ENCODE measurements at places on chromosomes 2 and 18.

GRCh38 chr2:125364192-125364983 lies 1291.6 kb upstream of the GYPC start:
- DNase-seq, result no peak

DNA sequence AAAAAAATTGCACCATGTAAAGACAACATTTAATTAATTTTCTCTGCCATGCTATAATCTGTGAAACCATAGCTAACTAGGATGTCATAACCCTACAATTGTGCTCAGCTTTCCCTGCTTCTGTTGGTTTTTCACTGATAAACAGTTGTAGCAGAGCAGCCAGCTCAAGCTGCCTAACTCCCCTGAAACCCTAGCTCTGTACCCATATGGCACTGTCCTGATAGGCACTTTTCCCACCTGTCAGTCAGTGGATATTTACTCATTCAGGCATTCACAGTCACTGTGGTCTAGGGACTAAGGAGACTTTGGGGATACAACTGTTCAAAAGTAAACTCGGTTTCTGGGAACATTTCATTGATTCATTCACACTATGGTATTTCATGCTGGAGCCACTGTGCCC lies 407.0 kb downstream of the DSEL start:
- DNase-seq, result no peak

DNA sequence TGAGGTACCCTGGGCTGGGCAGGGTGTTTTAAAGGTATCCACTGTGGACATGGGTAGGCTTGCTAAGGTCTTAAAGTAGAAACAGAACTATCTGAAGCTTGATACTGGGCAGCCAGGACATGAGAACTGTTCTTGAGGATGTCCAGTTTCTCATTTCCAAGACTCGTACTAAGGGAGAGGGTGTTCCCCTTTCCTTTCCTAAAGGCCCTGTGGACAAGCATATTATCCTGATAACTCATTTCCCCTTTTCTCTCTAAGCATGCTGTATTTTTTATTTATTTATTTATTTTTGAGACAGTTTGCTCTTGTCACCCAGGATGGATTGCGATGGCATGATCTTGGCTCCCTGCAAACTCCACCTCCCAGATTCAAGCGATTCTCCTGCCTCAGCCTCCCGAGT lies 273.6 kb downstream of the PRKCE start:
- no peak for DNase-seq

DNA sequence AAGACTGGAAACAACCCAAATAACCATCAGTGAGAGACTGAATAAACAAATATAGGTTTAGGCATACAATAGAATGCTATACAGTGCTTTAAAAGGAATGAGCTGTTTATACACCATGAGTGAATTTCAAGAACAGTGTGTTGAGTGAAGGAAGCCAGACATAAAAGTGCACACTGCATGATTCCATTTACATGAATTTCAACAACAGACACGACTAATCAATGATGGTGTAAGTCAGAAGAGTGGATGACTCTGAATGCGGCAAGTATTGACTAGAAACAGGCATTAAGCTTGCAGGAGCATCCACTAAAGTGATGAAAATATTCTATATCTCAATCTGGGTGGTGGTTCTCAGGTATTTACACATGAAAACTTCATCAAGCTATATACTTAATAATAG lies 142.7 kb upstream of the SLC39A10 start:
- DNase-seq, result no peak

- no peak for DNase-seq
These were observed 129.2 kb downstream of the MYCN start for GRCh38 chr2:16069663-16069932.

- no peak for DNase-seq
These were observed 19.2 kb upstream of the PKDCC start for GRCh38 chr2:42028571-42029148.

GRCh38 chr2:150802635-150803034 lies 315.2 kb upstream of the RND3 start:
- DNase-seq, result no peak

DNA sequence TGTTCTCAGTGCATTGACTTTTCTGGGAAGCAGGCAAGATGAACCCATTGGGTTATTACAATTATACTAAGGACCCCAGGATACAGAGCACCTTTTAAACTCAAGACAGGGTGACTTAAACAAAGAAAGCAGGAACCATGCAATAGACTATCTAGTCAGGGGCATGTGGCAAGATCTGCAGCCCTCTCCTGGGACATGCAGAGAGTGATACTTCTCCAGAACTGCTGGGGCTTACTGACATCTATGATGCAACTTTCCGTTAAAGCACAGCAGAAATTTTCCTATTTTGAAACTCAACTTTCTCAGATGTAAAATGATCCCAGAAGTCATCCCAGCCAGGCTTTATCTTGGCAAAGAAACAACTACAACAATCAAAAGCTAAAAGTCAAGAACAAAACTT lies 162.2 kb upstream of the HNMT start:
- DNase-seq, result no peak

- no peak for DNase-seq
These were observed 86.4 kb upstream of the SLC35G4 start for GRCh38 chr18:11522992-11523391.

DNA sequence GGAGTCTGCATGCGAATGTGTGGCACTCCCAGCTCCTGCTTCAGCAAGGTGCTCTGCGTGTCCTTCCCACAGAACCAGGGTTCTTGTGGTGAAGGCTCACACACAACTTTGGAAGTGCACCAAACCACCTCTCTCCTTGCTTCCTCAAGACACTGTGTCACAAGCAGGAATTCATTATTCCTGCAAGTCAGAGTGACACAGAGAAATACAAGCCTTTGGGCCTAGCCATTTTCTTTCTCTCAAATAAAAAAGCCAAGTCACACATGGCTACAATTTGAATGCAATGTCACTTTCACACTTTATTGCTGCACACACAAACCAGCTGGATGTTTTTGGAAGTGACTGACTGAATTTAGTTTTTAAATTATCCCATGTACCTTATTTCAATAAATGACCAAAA lies 30.1 kb upstream of the THOC1 start:
- no peak for DNase-seq

- no peak for DNase-seq
These were observed 9.8 kb upstream of the ARHGEF4 start for GRCh38 chr2:130826821-130827501.
